ENCODE measurements at places on chromosomes 11 and 22. TPM values are rescaled to one million over a fixed set of nuclear protein-coding genes. Genes with fewer than 3 reads are reported as not detected.
A peak's percentile ranks its signal among the peaks of the same experiment; 100 is the strongest.

- peak; percentile 51 for DNase-seq
These were observed 396 bp downstream of the TEF start for GRCh38 chr22:41382098-41382578.

DNA sequence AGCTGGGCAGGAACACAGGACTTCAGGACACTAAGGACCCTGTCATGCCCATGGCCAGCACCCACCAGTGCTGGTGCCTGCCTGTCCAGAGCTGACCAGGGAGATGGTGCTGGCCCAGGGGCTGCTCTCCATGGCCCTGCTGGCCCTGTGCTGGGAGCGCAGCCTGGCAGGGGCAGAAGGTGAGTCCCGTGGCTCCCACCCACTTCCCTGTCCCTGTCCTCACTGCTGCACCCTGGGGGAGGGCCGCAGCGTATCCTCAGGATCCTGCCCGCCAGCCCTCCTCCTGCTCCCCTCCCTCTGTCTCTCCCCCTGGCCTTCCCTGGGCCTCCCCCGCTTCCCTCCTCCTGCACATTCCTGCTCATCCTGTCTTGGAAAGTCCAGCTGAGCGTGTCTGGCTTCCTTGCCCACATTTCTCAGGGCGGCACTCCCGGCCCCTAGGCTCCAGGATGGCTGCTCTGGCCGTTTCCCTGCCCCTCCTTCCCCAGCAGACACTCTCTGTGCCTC lies 8.7 kb downstream of the CSF2RB start:
- DNase-seq, result no peak

DNA sequence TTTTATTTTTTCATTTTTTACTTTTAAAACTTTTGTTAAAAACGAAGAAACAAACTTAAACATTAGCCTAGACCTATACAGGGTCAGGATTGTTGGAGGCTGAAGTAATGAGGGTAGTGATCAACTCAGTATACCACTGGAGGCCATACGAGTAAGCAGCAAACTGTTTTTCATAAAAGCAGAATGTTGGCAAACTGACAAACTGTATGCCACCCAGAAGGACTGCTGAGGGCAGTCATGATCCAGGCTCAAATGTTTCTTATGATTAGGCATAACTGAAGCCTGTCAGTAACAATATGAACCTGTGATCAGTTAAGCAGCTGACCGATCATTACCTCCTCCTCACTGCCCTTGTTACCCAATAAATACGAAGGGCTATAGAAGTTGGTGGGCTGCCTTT lies 10.2 kb upstream of the SC5D start:
- no peak for DNase-seq

GRCh38 chr11:71301046-71301857 lies 48.9 kb upstream of the SHANK2 start:
- no peak for DNase-seq

GRCh38 chr11:63862923-63863322 lies 24.0 kb downstream of the MARK2 start:
- no peak for DNase-seq

The PRR5L gene
- total RNA-seq, result 5.4 TPM

The TOMM22 gene
- 54.8 TPM for total RNA-seq

All from CD4-positive, alpha-beta T cell (primary cell).